ENCODE measurements at places on chromosomes 5 and 9. TPM values are rescaled to one million over a fixed set of nuclear protein-coding genes. Genes with fewer than 3 reads are reported as not detected.

GRCh38 chr5:15334551-15335266 lies 165.3 kb upstream of the FBXL7 start:
- DNase-seq, result no peak

The LECT2 gene
- not detected for total RNA-seq

DNA sequence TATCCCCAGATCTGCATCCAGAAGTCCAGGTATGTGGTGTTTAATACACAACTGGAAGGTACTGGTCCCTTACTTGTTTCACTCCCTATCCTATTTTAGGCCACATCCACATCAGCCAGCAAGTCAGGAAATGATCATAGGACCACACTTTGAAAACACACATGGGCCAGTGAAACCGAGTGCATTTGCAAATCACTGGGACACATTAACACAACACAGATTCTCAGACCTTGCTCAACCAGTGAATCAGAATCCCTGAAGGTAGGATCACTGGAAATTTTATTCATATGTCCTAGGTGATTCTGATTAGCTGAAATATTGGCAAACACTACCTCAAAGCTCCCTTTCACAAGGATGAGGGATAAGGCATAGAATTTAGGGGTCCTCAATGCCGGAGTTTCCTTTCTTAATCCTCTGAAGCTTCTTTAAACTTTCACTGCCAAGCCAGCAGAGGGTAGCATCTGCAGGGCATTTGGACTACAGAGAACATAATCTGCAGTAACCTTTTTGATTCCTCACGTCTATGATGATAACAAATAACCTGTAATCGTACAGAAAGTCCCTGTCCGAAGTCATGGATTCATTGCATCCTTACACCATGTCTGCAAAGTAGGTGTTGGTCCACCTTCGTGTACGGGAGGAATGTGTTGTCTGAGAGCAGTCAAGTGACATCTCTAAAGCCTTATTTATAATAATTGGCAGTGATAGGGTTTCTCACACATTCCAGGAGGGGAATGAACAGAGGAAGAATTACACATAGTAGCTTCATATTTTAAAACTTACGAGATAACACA lies 11.0 kb upstream of the ABLIM3 start:
- DNase-seq, result peak; percentile 47

The LPAR1 gene
- total RNA-seq, result 69.0 TPM

- DNase-seq, result no peak
These were observed 82.1 kb downstream of the LMX1B start for GRCh38 chr9:126695701-126696400.

The PCDHA3 gene
- total RNA-seq, result not detected

- DNase-seq, result no peak
These were observed 48.2 kb downstream of the DBH start for GRCh38 chr9:133684121-133684935.

GRCh38 chr9:113456235-113456634 lies 7.3 kb upstream of the RGS3 start:
- peak; percentile 12 for DNase-seq

The LMX1B gene
- total RNA-seq, result not detected

The STPG3 gene
- total RNA-seq, result not detected

The KIF4B gene
- total RNA-seq, result not detected

- peak; percentile 59 for DNase-seq
These were observed 9.7 kb upstream of the C9orf152 start for GRCh38 chr9:110217656-110218099.

DNA sequence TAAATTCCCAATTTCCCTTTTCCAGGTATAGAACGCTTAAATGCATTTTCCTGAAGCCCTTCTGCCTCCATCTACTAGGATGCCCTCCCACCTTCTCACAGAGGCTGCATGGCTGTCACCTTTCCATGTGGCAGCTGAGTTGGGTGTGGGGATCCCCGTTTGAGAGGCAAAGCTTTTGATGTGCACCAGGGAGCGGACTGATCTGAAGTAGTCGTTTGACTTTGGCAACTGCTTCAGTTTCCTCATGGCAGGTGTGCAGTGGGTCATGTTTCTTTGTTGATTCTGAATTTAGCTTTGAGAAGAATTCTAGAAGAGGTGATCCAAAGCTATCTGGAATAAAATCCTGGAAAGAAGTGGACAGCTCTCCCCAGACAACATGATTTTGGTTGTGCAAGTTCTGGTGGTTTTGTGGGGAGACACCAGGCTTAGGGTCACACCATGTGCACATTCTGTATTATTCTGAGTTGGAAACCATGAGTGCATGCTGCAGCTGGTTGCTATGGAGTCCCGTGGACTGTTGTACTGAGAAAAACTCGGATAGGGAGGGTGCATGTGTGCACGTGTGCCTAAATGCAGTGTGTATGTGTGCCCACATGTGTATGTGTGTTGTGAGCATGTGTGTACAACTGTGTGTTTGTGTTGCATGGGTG lies 63.5 kb downstream of the GADD45G start:
- no peak for DNase-seq

The CNTNAP3B gene
- total RNA-seq, result 0.78 TPM

The PCDHA11 gene
- total RNA-seq, result not detected

DNA sequence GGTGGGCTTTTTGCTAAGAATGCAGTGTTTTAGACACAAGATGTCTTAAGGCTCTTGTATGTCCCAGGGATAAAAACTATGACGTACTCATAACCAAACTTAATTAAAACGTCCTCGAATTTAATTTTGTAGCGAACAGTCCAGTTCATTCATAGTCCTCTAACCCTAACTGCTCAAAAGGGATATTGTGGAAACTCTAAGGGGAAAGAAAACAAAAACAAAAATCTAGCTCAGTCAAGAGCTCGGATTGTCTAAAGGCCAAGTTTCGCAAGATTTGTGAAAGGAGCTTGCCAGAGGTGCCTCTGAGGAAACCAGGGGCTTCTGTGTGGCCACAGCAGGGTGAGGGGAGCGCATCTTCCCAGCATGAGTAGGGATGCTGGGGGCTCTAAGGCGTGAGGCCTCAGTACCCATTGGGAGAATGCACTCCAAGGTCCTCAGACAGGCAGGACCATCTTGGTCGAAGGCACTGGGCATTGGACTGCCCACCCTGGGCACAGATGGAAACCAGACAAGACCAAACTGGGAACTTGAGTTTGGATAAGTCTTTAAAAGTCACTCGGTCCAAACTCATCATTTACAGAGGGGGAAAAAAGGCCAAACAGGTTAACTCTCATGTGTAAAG lies 71.8 kb downstream of the PRRT1B start:
- DNase-seq, result no peak

DNA sequence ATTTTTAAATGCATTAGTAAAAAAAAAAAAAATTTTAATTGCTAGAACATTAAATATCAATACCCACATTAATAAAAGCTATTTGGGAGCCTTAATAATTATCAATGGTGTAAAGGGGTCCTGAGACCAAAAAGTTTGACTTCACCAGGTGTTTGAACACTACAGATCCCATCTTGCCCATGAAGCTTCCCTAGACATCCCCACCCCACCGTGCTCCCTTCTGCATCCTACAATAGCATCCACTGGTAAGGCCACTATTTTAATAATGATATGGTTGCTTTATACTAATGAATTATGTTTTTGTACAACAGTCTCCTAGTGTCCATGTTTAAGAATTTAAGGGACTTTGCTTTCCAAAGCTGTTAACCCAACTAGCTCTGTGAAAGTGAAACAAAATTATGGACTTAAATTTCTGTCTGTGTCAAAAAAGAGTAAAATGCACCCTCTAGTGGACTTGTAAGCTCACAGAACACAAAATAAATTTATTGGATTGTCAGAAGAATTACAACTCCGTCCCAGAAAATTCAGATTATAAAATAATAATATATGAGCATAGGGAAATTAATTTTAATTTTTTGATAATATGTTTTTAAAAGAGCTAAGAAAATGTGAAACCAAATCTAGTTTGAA lies 76.0 kb downstream of the ARL15 start:
- DNase-seq, result peak; percentile 41

DNA sequence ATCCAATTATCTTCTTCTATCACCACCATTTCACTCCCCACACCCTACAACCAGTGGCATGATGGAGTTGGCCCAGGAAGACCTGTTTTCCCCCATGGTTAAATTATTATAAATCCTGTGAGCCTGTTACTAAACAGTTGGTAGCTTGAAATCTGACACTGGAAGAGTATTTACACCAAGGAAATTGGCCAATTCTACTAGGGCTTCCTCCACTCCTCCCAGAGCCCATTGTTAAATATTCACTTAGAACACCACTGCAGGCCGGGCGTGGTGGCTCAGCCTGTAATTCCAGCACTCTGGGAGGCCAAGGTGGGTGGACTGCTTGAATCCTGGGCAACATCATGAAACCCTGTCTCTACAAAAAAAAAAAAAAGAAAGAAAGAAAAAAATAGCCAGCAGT lies 32.4 kb upstream of the CKS2 start:
- DNase-seq, result no peak

GRCh38 chr9:134037641-134038040 lies 12.4 kb downstream of the BRD3OS start:
- DNase-seq, result no peak

DNA sequence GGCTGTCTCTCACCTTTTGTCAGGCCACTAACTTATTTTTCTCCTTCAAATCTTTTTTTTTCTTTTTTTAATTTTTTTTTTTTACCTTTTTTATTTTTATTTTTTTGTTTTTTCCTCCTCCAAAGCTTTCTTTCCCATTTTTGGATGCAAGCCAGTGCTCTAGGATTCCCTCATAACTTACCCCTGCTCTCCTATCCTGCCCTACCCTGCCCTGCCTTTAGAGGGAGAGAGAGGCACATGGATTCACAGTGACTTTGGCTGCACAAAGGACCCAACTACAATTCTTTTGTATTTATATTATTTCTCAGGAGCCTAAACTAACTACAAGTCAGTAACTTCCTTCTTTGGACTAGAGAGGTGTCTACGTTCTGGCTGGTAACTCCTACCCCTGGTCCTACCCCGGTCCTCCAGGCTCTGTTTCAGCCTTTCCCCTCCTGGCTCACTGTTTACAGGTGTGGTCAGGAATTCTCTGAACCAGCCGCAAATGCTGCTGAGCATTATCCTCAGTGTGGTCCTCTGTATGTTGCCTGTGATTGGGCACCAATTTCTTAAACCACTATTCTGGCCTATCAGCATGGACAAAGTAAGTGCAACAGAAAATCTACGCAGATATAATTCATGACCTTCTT lies 8.4 kb upstream of the RUSC2 start:
- peak; percentile 54 for DNase-seq

The DBH gene
- not detected for total RNA-seq

GRCh38 chr9:36056896-36057295 lies 20.2 kb downstream of the RECK start:
- no peak for DNase-seq

GRCh38 chr5:82613891-82614290 lies 335.7 kb upstream of the RPS23 start:
- DNase-seq, result peak; percentile 18

- DNase-seq, result no peak
These were observed 482 bp upstream of the TDRD7 start for GRCh38 chr9:97411440-97411788.

DNA sequence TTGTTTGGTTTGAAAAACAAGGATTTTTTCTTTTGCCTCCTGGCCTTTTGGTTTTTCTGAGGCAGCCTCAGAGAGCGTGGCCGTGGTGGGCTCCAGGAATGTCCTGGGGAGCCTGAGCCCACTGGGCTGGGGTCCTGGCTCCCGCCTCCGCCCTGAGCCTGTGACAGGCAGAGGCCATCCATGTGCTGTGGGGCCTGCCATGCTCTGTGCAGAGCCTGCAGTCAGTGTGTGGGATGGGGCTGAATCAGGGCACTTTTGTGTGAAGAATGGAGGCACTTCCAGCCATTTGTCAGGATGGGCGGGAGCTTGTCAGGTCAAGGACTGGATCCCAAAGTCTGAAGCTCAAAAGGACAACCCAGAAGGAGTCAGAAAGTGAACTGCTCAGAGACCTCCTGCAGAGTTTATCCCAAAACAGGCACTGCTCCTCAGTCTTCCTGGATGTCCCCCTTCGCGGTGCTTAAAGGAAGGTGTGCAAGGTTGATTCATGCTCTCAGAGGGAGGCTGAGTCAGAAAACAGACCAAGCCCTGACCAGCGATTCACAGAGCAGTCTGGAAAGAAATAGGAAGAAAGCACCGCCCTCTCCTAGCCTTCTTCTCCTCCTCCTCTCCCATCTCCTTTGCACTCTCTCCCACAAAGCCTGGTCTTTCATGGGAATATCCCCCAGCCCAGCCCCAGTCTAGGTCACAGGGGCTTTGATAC lies 53.2 kb downstream of the MVB12B start:
- DNase-seq, result no peak

- no peak for DNase-seq
These were observed 24.8 kb upstream of the ANKRD33B start for GRCh38 chr5:10538789-10539686.

Measured in RPMI7951 (cell line).